ENCODE measurements at places on chromosomes 13 and 19.
A peak's percentile ranks its signal among the peaks of the same experiment; 100 is the strongest.

GRCh38 chr13:30341815-30342570 is 34.6 kb upstream of the KATNAL1 start:
- no peak for DNase-seq

- DNase-seq: no peak
Measured at GRCh38 chr13:100298116-100298681, 209.3 kb downstream of the PCCA start.

DNA sequence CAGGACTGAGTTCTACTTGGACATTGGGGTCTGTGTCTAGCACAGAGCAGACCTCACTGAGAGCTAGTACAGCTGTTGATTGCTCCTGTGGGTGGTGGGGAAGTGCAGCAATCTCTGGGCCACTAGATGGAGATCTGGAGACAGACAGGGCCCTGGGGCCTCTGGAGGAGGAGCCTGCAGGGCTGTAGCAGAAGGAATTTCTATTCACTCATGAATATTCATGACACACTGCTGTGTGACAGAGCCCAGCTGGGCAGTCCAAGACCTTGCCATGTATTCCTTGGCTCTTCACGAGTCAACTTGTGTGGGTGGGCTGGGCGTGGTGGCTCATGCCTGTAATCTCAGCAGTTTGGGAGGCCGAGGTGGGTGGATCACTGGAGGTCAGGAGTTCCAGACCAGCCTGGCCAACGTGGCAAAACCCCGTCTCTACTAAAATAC is 37.5 kb downstream of the SUGP2 start:
- DNase-seq: no peak

- DNase-seq: no peak
Measured at GRCh38 chr13:80906860-80907259, 565.9 kb upstream of the SPRY2 start.

DNA sequence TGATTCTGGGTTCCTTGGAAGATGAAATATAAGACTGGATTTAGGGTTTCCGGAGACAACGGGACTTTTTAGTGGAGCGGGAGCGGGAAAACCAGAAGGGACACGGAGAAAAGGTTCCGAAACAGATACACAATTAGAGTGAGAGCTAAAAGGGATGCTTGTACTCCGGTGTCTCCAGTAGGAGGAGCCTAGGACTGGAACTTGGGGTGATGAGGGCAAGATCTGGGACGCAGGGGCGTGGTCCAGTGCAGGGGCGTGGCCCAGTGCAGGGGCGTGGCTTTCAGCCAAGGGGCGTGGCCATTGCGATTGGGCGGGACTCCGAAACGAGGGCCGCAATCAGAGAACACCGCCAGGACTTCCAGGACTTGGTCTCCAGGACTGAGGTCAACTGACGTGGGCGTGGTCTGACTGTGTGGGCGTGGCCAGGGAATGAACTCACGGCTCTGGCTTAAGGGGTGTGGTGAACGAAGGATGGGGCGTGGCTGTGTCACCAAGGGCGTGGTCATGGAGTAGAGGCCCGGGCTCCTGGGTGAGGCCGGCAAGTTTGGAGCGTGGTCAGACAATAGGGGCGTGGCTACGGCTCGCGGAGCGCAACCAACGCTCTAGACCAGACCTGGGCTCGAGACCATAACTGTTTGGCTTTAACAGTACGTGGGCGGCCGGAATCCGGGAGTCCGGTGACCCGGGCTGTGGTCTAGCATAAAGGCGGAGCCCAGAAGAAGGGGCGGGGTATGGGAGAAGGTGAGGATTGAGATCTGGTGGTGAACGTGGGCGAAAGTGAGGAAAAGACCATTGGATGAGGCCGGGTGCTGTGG is at the start of gene DKKL1:
DKKL1 (plus strand) TSS at position 610 of the 815 bp plus-strand sequence; CDS start at position 732, 122 bp downstream.
- peak; percentile 75 for DNase-seq

All from CD4-positive, alpha-beta T cell treated with Interleukin-21 for 1 hour (primary cell).